ENCODE measurements at places on chromosomes 16 and 17. TPM values are rescaled to one million over a fixed set of nuclear protein-coding genes. Genes with fewer than 3 reads are reported as not detected.
A peak's percentile ranks its signal among the peaks of the same experiment; 100 is the strongest.

- no peak overlapping the region for H3K27ac ChIP-seq
- no peak for DNase-seq
- peak overlapping the region; percentile 57 for H3K4me3 ChIP-seq
These were observed 1.0 kb downstream of the RHBDL3 start for GRCh38 chr17:32266389-32267301.

DNA sequence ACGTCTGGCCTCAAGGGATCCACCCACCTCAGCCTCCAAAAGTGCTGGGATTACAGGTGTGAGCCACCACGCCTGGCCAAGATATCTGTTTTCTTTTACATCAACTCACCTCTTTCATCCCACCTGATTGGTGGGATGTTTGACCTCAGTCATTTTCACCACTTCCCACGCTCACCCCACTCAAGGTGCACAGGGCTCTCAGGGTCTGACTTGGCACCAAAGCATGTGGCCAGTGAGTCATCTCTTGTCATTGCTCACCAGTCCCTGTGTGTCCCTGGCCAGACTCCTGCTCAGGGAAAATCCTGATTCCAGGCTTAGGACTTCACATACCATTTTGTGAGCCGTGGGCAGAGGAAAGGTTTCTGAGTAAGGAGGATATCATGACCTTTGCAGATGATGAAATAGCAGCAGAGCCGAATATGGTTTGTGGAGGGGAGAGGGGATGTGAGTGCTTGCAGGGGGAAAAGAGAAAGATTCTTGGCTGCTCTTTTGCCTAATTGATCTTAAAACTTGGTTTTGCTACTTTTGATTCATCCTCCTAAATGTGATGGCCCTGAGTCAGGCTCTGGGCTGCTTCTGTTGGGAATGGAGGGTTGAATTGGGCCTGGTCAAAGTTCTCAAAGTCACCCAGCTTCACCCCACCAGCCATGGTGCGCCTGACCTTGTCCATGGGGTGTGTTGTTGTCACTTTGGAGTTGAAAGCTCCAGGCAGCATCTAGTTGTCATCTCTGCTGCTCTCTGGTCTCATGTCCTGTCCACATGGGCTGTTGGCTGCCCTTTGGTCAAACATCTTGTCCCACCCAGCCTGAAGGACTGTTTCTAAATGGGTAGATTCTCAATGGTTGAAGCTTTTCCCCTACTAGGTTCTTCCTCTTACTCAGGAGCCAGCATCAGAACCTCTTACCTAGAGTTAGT lies 6.0 kb upstream of the KCNH6 start:
- peaks cover 75% of the 10 kb centered on the region for H3K4me1 ChIP-seq
- H3K27ac ChIP-seq, result peak overlapping the region; percentile 45
- no peak overlapping the region for H3K4me3 ChIP-seq
- peak; percentile 29 for DNase-seq
- H3K27me3 ChIP-seq, result peaks cover 7% of the 10 kb centered on the region
- H3K36me3 ChIP-seq, result no peaks in the 10 kb centered on the region

GRCh38 chr17:2734939-2735338 lies 14.5 kb downstream of the CCDC92B start:
- H3K27ac ChIP-seq, result no peak overlapping the region
- no peak overlapping the region for H3K4me3 ChIP-seq
- H3K36me3 ChIP-seq, result no peaks in the 10 kb centered on the region
- H3K27me3 ChIP-seq, result peaks cover 6% of the 10 kb centered on the region
- DNase-seq, result no peak

DNA sequence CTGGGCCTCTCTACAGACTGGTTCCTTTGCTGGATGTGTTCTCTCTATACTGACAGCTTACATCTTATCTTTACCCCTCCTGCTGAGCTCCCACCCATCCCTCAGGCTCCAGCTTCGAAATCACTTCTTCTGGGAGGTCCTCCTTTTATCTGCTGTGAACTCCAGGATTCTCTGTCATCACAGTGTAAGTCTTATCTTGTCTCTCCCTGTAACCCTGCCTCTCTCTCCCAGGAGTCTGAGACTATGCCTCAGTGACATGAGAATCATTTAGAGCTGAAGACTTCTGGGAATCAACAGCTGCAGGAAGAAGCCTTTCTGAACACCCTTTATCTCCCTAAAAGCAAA lies 148.1 kb upstream of the HS3ST3A1 start:
- H3K27me3 ChIP-seq, result no peaks in the 10 kb centered on the region
- no peak overlapping the region for H3K27ac ChIP-seq
- H3K4me1 ChIP-seq, result no peaks in the 10 kb centered on the region

DNA sequence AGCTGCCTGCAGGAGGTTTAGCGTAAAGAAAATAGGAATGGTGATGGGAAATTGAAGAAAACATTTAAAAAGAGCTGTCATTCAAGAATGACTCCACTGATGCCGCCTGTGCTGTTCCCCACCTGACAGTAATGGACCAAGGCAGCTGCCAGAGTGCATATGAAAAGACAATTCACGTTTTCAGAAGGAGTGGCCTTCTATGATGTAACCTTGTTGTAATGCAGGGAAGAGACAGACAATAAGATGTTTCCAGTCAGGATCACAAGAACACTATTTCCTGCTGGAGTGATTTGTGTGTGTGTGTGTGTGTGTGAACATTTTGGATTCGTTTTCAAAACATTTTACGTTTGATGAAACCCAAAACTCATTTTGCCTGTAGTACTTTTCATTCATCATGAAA lies 203.7 kb downstream of the LGALS9B start:
- no peak for DNase-seq
- H3K36me3 ChIP-seq, result no peaks in the 10 kb centered on the region
- no peaks in the 10 kb centered on the region for H3K4me1 ChIP-seq
- H3K27me3 ChIP-seq, result no peaks in the 10 kb centered on the region

DNA sequence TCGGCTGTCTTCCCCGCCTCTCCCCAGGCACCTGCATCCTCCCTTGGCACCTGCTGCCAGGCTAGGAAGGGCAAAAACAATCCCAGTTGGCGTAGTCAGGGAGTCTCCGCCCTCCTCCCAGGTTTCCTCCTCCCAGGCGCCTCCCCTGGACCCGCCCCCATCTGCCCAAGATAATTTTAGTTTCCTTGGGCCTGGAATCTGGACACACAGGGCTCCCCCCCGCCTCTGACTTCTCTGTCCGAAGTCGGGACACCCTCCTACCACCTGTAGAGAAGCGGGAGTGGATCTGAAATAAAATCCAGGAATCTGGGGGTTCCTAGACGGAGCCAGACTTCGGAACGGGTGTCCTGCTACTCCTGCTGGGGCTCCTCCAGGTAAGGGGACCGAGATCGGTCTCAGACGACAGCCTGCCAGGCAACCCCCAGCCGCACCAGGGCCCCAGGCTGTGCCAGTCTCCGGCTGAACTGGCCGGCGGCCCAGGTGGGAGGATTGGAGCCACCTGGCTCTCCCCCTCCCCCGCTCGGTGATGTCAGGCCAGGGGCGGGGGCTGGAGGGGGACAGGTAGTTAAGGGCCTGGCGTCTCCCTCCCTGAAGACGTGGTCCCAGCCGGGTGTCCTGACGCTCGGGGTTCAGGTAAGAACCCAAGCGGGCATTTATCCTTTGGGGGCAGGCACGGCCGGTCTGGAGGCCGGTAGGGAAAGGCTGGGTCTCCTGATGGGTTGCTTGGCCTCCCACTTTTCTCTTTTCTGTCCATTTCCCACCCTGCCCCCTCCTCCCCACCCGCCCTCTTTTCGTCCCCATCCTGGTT lies at the start of gene GRB7:
Gene GRB7, plus strand, starts transcription at position 179 of the 808 bp plus-strand sequence. CDS start 4,364 bp downstream, outside the sequence.
- H3K27ac ChIP-seq, result peak within 1 kb of the TSS; percentile 97
- H3K27me3 ChIP-seq, result no peaks in the 10 kb centered on the region
- peaks cover 44% of the 10 kb centered on the region for H3K4me1 ChIP-seq
- peaks cover 10% of the 10 kb centered on the region for H3K36me3 ChIP-seq

- H3K36me3 ChIP-seq, result no peaks in the 10 kb centered on the region
- no peaks in the 10 kb centered on the region for H3K27me3 ChIP-seq
- peaks cover 81% of the 10 kb centered on the region for H3K4me1 ChIP-seq
- no peak overlapping the region for H3K27ac ChIP-seq
- H3K4me3 ChIP-seq, result no peak overlapping the region
- DNase-seq, result no peak
These were observed 1.1 kb downstream of the DRC7 start for GRCh38 chr16:57695680-57696069.

GRCh38 chr16:1054660-1055556 lies 17.6 kb upstream of the SSTR5 start:
- no peaks in the 10 kb centered on the region for H3K4me1 ChIP-seq
- H3K27me3 ChIP-seq, result peaks cover 55% of the 10 kb centered on the region
- H3K4me3 ChIP-seq, result no peak overlapping the region
- no peaks in the 10 kb centered on the region for H3K36me3 ChIP-seq

- DNase-seq, result no peak
- H3K36me3 ChIP-seq, result no peaks in the 10 kb centered on the region
- no peak overlapping the region for H3K27ac ChIP-seq
- H3K4me3 ChIP-seq, result no peak overlapping the region
- no peaks in the 10 kb centered on the region for H3K4me1 ChIP-seq
- H3K27me3 ChIP-seq, result no peaks in the 10 kb centered on the region
These were observed 42.4 kb upstream of the CES5A start for GRCh38 chr16:55917373-55918160.

GRCh38 chr17:66995944-66996343 lies 31.4 kb downstream of the CACNG4 start:
- H3K4me3 ChIP-seq, result no peak overlapping the region
- no peaks in the 10 kb centered on the region for H3K4me1 ChIP-seq
- no peak for DNase-seq

DNA sequence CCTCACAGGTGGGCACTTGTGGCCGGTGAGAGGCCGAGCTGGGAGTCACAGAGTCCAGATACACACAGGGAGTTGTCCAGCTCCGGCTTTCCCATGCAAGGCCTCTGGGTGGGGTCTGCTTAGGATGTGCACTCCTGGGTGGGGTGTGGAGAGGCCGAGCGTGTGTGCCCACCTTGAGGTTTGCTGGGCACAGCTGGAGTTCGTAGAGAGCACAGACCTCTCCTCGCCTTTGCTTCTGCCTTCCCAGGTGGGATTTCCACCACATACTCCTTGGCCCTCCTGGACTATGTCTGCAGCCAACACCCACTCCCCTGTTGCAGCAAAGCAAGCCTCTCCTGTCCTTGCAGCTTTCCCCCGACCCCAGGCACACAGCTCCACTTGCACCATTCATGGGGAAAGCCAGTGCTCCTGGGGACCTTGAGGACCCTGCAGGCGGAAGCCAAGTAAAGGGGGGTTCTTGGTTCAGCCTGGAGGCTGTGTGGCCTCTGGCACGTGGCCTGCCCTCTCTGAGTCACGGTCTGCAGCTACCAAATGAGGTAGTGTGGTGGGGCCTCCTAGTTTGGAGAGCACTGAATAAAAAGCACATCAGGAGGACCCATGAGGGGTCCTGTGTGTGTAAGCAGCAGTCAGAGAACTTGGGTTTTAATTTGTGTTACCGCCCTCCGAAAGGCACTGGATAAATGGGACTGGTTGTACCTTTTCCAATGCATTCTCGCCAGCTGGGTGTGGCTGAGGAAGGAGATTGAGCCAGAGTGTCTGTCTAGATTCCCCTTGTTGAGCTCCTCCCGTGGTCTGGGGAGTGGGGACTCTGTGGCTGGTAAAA lies 31.5 kb downstream of the MPRIP start:
- peaks cover 35% of the 10 kb centered on the region for H3K4me1 ChIP-seq
- H3K4me3 ChIP-seq, result no peak overlapping the region
- no peaks in the 10 kb centered on the region for H3K27me3 ChIP-seq
- no peak for DNase-seq
- H3K36me3 ChIP-seq, result peaks cover 20% of the 10 kb centered on the region
- no peak overlapping the region for H3K27ac ChIP-seq

DNA sequence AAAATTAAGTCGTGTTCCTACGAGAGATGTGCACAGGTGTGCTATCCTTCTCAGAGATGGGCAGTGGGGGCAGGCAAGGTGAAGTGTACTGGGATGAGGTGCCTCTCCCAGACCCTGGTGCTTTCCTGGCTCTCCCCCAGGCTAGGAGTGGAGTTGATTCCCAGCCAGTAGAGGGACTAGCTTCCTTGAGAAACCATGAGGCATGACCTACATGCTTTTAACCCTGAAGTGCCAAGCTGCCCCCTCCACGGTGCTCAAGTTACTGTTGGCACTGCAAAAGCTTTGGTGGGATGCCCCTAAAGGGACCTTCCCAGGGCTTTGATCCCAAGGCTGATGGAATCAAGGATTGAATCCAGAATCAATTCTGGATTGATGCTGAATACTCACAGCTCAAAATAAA lies 47.0 kb upstream of the SREBF1 start:
- DNase-seq, result no peak
- H3K36me3 ChIP-seq, result peaks cover 2% of the 10 kb centered on the region
- H3K4me3 ChIP-seq, result no peak overlapping the region
- H3K4me1 ChIP-seq, result no peaks in the 10 kb centered on the region
- no peak overlapping the region for H3K27ac ChIP-seq
- H3K27me3 ChIP-seq, result no peaks in the 10 kb centered on the region

- peak overlapping the region; percentile 90 for H3K4me3 ChIP-seq
- peak overlapping the region; percentile 95 for H3K27ac ChIP-seq
- no peaks in the 10 kb centered on the region for H3K27me3 ChIP-seq
- H3K36me3 ChIP-seq, result peaks cover 9% of the 10 kb centered on the region
These were observed 505 bp upstream of the COG1 start for GRCh38 chr17:73192206-73192893.

DNA sequence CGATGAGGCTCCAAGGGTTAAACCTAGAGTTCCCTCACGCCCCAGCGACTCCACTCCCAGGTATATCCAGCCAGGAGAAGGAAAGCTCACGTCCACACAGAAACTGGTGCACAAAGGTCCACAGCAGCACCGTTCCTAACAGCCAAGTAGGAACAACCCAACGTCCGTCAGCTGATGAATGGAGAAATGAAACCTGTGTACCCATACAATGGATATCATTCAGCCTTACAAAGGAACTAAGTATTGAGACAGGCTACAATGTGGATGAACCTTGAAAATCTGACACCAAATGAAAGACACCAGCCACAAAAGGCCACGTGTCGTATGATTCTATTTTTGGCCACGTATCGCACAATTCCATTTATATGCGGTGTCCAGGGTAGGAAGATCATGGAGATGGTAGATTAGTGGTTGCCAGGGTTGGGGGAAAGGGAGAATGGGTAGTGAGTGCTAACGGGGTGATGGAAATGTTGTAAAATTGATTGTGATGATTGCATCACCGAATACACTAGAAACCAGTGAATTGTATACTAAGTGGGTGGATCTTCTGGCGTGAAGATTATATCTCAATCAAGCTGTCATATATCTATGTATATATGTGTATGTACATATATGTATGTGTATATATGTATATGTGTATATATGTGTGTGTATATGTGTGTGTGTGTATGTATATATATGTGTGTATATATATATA lies 30.1 kb downstream of the NLRC3 start:
- no peak overlapping the region for H3K27ac ChIP-seq
- DNase-seq, result no peak
- H3K4me3 ChIP-seq, result no peak overlapping the region

GRCh38 chr17:66485309-66485947 lies 183.0 kb downstream of the PRKCA start:
- H3K4me1 ChIP-seq, result peaks cover 51% of the 10 kb centered on the region
- H3K36me3 ChIP-seq, result no peaks in the 10 kb centered on the region
- DNase-seq, result no peak
- H3K27ac ChIP-seq, result no peak overlapping the region
- H3K4me3 ChIP-seq, result no peak overlapping the region

GRCh38 chr17:48575066-48575582 lies 3.0 kb downstream of the HOXB4 start:
- no peak overlapping the region for H3K4me3 ChIP-seq
- H3K27ac ChIP-seq, result no peak overlapping the region
- DNase-seq, result no peak
- no peaks in the 10 kb centered on the region for H3K36me3 ChIP-seq
- H3K4me1 ChIP-seq, result no peaks in the 10 kb centered on the region

Gene TNFRSF13B
- not detected for total RNA-seq

Gene XAF1
- 1.7 TPM for total RNA-seq

Gene TOX3
- total RNA-seq, result 12.1 TPM

Gene PDILT
- total RNA-seq, result not detected

Gene TNP2
- not detected for total RNA-seq

Gene KCNAB3
- total RNA-seq, result 0.29 TPM

Gene CCL13
- not detected for total RNA-seq

Gene PSME3
- 202 TPM for total RNA-seq

Gene KRTAP3-1
- 0.81 TPM for total RNA-seq

Gene CCT6B
- 1.4 TPM for total RNA-seq

Gene DDX19B
- total RNA-seq, result 36.2 TPM

Gene CX3CL1
- 23.4 TPM for total RNA-seq

Gene ZNF668
- total RNA-seq, result 7.5 TPM

Gene KIFC3
- total RNA-seq, result 45.3 TPM

All from HepG2 (cell line).